ENCODE measurements at places on chromosomes 2 and 18.

DNA sequence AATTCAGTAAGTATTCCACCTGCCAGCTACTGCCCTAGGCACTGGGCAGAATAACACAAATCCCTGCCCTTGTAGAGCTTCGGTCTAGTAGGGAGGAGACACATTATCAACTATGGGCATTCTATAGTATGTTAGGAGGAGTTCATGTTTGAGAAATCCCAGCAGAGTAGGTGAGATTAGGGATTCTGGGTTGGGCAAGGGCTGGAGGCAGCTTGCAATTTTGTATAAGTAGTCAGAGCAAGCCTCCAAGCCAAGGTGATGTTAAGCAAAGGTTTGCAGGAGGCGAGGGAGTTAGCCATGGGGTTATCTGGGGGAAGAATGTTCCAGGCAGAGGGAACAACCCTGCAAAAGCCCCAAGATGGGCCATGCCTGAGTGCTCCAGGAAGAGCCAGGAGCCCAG is 187.9 kb upstream of the HS6ST1 start:
- DNase-seq: no peak

- no peak for DNase-seq
Measured at GRCh38 chr2:68487773-68488355, 20.5 kb downstream of the APLF start.

GRCh38 chr2:121627525-121628050 is 21.7 kb downstream of the CLASP1 start:
- no peak for DNase-seq

DNA sequence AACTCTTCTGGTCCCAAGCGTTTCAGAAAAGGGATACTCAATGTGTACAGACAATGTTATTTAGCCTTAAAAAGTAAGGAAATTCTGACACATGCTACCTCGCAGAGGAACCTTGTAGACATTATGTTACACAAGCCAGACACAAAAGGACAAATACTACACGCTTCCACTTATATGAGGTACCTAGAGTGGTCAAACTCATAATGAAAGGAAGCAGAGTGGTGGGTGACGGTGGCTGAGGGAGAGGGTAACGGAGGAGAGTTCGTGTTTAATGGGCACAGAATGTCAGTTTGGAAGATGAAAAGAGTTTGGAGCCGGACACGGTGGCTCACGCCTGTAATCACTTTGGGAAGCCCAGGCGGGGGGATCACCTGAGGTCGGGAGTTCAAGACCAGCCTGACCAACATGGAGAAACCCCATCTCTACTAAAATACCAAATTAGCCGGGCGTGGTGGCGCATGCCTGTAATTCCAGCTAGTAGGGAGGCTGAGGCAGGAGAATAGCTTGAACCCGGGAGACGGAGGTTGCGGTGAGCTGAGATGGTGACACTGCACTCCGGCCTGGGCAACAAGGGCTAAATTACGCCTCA is 1.4 kb downstream of the MCM6 start:
- no peak for DNase-seq

- no peak for DNase-seq
Measured at GRCh38 chr2:138637061-138637460, 135.5 kb downstream of the SPOPL start.

DNA sequence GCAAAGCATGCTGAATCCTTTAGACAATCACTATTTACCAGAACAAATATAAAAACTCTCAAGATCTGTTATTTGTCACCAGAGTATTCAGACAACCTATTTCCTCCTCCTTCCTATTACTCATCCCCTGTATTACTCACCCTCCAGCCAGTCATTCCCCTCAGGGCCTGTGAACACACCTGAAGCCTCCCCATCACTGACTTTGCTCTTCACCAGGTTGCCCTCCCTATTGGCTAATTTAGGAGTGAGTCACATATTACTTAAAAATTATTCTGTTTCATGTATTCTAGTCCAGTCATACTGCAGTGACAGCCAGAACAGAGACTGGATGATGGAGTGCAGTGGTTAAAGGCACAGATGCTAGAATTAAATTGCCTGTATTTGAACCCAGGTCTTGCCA is 3.7 kb upstream of the ATG16L1 start:
- DNase-seq: no peak

- DNase-seq: no peak
Measured at GRCh38 chr18:463403-463802, 37.1 kb downstream of the COLEC12 start.

DNA sequence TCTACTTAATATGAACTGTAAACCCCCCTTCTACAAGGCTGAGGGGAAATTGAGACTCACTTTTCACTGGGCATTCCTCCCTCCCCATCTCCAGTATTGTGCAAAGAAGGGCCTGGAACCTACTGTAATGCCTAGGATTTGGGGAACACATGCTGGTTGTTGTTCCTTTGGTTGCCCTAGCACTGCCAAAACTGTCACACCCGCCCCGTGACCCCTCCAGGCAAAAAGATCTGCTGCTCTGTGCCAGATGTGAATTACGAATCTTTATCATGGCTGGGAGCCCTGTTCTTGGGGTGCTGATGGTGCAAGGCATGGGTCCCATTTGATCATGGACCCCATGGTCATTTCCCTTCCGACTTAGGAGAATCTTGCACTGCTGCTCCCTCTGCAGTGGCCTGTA is 95.4 kb downstream of the CABLES1 start:
- no peak for DNase-seq

DNA sequence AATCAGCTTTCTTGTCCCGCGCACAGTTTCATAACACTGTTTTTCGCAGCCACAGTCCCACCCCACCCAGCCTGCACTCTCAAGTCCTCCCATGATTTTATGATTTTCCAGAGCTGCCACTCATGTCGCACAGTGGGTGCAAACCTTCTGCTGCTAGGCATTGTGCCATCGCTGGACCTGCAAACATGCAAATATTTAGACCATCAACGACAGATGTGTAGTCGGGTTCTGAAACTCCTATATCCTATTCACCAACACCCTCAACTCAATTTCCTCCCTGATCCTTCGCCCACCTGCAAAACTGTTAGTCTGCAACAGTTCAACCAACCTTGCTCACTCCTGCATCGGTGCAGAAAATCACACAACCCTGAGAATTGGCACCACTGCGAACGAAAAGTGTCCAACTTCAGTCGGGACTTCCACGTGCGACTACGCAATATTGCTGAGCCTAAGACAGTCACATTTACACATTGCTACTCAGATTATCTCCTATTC is 871 bp upstream of the ALS2 start:
- DNase-seq: no peak

DNA sequence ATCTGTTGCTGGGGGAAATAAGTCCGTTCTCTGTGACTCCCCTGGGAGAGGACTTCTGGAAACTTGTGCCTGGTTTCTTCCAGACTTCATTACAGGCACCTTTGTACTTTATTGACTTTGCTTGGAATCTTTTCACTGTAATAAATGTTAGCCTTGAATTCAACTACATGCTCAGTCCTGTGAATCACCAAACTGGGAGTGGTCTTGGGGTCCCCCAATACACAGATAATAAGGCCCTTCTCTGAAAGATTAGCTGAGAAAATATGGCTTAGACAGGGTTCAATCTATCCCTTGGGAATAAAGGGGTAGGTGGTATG is 48.7 kb upstream of the KIDINS220 start:
- no peak for DNase-seq

- no peak for DNase-seq
Measured at GRCh38 chr2:104545055-104545454, 308.9 kb upstream of the POU3F3 start.

DNA sequence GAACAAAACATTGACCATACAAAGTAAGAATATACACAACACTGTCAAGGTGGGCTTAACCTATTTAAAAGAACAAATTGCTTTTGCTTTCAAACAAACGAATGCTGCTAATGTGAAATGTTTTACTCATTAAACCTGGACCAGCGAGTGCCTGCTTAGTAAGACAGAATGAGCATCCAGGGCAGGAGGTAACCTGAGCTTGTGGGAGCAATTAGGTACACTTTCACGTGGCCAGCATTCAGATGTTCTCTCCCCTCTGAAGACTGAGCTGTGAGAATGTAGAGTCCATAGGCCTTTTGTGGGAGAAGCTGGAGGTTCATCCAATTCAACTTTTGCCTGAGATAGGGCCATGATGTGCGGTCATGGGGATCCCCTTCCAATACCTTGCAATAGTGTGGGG is 266.5 kb downstream of the TSN start:
- DNase-seq: no peak

- DNase-seq: no peak
Measured at GRCh38 chr2:150136893-150137292, 350.6 kb downstream of the RND3 start.

- DNase-seq: no peak
Measured at GRCh38 chr2:134070281-134070741, 183.6 kb upstream of the MGAT5 start.

DNA sequence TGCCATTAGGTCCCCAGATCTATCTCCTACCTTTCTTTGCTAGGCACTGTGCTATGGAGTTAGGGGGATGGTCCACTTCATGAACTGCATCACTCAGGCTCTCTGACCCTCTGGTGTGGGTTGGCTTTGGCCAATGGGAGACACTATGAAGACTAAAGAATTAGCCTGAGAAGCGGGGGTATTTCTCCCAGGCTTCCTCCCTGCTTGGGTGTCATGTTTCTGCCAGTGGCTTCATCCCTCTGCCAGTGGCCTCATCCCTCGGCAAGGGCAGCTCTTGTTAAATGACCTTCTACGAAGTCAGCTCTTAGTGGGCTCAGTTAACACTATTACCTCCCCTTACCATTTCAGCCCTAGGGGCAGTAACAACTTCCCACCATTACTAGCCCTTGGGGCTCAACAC is 41.9 kb upstream of the EPB41L3 start:
- DNase-seq: no peak

- no peak for DNase-seq
Measured at GRCh38 chr2:8630676-8631464, 51.0 kb upstream of the ID2 start.

GRCh38 chr2:25480561-25480960 is 138.8 kb upstream of the DNMT3A start:
- no peak for DNase-seq

DNA sequence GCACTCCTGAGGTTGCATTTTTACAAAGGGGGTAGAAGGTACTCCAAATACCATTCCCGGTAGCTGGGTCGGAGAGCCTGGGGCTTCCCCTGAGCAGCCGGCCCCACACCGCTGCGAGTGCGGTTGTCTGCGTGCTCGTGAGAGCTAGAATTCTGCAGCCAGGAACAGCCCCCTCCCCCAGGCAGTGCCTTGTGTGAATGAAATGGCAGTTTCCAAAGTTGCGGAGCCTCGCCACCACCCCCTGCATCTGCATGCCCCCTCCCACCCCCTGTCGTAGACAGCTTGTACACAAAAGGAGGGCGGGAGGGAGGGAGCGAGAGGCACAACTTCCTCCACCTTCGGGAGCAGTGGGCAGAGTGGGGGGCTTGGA is 1.1 kb downstream of the MYCN start:
- no peak for DNase-seq

DNA sequence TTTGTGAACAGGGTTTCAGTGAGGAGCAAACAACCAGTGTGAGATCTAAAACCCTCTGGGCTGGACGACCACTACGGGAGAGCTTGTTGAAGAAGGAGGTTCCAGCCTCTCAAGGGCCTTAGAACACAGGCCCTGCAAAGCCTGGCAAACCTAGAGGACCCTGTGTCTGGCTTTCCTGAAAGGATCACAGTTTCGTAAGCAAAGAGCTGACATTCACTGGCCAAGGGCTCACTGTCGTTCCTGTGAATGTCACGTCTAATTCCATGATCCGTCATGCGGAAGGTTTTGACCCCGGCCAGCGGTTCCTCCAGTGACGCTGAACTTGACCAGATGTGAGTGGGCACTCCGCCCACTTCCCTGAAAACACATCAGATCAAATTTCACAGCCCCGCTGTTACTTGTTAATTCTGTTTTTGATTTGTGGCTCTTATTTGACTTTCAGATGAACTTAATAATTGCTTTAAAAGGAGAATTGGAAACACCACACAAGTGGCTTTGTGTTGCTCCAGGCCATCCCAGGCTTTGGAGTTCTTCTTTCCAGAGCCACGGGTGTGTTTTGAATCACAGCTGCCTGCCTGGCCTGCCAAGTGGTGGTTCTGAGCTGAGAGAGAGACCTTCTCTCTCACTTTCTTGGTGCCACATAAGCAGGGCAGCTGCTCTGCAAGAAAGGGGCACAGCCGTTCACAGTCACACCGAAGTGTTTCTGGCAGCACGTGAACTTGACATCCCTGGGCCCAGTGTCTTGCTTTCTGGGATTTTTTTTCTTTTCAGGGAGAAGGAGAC is 308.4 kb downstream of the NDUFA10 start:
- DNase-seq: no peak

DNA sequence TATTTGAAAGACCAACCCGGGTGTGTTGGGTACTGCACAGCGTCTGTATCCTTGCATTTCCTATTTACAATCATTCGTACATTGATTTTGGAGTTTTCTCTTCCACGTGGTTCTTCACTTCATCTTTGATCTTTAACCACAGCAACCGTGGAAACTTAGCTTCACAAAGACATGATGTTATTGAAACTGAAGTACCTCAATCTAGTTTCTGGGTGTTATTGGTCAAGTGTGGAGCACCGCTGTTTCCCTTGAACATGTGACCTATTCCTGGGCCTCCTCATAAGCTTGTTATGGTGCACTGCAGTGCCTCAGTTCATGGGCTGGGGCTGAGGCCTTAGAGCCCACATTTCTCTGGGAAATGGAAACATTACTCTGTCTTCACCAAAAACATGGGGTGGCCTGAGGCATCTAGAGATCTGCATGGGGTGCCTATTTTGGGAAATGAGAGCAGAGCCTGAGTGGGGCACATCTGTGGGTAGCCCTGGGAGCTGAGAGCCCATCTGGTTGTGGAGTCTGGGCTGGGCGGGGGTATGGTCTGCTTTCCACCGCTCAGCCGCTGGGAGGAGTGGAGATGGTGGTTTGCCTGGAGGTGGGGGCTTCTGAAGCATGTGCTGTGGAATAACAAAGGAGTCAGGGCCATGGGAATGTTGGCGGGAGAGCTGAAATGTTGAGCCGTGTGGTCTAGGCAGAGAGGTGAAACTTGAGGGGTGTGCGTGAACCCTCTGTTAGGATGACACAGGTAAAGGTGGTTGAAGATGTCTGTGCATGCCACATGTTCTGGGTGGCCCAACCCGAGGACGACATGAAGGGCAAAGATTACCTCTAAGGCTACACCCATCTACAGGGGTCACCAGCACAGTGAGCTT is 37.4 kb downstream of the ZNF236 start:
- DNase-seq: no peak

DNA sequence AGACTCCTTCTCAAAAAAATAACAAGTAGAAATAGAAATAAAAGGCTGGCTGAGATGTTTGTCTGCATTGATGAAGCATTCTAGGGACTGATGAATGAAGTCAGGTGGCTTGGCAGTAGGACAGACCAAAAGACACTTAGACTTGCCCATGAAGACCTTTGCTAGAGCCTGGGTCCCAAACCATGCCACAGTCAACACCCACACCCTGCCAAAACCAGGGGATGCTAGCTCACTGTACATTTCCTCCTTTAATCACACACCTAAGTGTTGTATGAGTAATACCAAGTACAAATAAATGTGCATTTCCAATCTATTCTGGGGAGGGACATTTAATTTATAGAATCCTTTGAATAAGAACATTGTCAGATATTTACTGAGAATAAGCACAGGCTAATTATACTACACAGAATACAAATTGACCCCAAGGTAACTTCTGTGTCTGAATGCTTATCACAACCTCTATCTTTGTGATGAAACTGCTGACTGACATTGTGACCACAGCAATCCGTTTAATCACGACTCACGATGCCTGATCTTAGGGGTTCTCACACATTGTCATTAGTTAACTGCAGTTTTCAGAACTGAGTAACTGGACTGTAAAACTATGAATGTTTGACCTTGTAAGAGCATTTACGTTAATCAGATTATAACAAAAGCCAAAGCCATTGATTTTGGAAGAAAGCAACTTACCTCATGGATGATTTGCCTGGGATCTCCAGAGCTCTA is 10.5 kb upstream of the NOL10 start:
- no peak for DNase-seq

GRCh38 chr18:56787390-56787789 is 136.2 kb downstream of the WDR7 start:
- DNase-seq: no peak
